AG08396 (cell line): ENCODE measurements at places on chromosomes 2 and 18.
A peak's percentile ranks its signal among the peaks of the same experiment; 100 is the strongest.

- no peak for DNase-seq
These were observed 47.2 kb downstream of the NETO1 start for GRCh38 chr18:72820571-72820970.

DNA sequence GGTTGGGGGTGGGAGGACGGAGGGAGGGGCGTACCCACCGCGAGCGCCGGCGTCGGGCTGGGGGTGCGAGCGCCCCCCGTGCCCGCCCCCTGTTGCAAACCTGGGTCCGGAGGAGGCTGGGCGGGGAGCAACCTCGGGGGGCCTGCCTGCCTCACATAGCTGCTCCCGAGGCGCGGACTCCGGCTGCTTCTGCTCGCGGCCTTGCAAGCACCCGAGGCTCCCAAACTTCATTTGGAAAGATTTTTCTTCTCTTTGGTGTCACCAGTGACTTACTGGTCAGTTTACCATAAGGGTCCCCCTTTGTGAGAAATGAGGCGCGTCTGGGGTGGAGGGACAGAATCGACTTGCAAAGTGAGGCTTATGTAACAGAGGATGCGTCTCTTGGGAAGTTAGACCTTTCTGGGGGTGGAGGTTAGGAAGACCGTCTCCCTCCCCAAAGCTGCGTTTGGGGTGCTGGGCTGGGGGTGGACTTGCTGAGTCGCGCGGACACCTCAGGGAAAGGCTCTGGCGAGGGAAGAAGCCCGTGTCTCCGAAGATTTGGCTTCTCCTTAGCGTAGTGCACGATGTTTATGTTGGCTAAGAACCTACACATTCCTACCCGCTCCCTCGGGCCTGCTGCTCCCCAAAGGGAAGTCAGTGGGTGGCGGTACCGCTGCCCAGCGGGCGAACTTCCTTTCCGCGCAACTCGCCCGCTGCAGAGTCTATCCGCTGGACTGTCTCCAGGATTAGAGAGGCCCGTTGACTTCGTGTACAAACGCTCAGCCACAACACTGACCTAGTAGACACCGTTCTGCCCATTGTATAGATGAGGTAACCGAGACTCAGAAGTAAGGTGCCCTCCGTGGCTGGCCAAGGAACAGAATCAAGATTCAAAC, 559 bp downstream of the TMEM37 start:
- peak; percentile 49 for DNase-seq

DNA sequence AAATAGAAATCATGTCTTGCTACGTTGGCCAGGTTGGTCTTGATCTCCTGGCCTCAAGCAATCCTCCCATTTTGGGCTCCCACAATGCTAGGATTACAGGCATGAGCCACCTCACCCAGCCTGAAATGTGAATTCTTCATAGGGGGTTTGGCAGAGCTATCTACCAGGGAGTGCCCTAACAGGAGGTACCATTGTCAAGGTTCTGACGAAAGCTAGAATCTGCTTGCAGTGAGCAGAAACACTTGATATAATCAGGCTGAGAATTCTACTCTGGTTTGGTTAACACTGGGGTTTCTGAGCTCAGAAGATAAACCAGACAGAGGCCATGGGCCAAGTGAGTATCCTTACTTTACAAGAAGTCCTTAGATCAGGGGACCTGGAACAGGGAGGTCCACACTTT, 7.2 kb upstream of the LAMA3 start:
- DNase-seq = no peak

GRCh38 chr2:96325041-96325883, at the start of gene ITPRIPL1:
Gene ITPRIPL1, plus strand, starts transcription at chr2:96325317. Its CDS starts 523 bp downstream, at chr2:96325840.
- DNase-seq = no peak

DNA sequence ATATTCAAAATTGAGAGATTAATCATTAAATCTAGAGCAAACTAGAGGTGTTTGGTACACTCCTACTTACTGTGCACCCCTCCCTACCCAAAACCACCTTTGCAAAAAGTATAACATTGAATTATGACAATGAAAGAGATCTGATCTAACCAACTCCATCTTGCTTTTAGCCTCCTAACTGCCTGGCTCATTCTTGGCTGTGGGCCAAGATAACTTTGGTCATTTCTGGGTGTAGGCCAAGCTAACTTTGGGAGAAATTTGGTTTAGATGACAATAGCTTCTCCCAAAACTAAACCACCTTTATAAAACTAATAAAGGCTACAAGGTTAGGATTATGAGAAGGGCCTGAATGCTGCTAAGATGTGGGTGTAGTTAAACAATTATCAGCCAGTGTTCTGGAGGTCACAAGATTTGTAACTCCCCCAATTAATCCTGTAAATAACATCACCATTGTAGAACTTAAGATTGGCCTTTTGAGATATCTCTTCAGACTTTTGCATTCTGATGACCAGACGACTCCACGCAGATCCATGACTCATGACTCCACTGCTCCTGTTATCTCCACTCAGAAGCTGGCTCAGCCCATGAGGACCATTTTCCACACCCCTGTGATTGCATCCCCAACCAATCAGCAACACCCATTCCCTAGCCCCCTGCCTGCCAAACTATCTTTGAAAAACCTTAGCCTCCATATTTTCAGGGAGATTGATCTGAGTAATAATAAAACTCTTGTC, 160.2 kb downstream of the FBXO15 start:
- DNase-seq = no peak

DNA sequence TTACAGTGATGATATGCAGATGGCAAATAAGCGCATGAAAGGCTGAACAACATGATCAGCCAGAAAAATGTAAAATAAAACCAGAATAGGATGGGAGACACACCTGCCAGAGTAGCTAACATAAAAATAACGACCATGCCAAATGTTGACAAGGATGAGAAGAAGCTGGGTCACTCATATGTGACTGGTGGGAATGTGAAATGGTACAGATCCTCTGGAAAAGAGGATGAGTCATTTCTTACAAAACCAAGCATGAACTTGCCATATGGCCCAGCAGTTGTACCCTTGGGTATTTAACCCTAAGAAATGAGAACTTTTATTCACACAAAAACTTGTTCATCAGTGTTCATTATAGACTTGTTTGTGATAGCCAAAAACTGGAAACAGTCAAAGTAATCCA, 143.8 kb downstream of the SH3BP4 start:
- no peak for DNase-seq

DNA sequence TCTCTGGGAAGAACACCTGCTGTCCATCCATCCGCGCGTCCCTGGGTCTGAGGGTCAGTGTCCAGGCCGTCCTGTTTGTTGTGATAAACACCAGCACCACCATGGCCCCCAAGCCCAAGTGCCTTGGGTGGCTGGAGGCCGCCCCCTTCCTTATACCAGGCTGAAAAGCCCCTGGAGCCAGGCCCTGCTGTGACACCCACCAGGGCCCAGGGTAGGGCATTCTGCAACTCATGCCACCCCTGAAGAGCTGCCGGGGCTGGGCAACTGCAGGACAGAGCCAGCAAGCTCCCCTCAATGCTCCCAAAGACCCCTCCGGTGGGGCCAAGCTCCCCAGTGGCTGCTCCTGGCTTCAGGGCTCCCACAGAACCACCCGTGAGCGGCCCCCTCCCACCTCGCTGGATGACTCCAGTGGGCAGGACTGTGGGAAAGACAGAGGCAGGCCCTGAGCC, 31.9 kb upstream of the SNED1 start:
- no peak for DNase-seq

DNA sequence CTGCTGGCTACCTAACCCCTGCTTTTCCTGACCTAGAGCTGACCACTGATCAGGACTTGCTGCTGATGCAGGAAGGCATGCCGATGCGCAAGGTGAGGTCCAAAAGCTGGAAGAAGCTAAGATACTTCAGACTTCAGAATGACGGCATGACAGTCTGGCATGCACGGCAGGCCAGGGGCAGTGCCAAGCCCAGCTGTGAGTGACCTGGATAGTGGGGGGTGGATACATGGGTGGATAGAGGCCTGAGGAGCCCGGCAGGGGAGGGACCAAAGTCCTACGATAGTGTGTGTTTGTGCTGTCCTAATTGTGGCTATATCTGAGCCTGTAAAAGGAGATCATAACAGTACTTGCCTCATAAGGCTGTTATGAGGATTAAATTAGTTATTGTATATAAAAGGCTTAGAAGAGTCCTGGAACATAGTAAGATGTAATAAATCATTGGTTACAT, 8.2 kb downstream of the PLCD4 start:
- no peak for DNase-seq

DNA sequence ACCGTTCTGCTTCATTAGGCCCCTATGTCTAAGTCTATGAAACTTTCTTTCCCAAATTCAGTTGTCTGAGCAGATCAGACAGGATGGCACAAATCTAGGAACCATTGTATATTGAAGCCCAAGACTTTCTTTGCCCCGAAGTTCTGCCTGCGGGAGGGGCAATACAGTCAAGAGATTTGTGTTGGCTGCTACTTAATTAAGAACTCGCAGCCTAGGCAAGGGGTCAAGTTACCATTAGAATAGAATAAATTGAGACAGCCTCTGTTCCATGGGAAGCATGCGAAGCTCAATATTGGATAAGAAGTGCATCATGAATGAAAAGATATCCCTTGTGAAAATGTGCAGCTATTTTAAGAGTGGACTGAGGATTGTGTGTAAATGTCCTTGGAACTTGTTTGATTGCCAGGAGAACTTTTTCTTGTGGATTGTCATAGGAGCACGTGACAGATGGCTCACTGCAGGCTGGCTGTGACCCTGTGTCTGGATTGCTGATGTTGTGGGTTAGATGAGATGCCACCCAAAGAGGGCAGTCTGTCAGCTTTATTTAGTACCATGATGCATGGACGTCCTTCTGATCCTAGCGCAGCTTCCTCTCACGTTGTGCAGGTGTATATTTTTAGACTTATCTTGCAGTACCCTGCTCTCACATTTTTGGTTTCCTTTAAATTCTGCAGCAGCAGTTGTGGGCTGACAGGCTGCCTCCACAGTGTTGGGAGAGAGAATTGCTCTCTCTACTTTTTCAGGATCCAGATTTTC, 30.9 kb downstream of the HAUS1 start:
- DNase-seq = no peak

GRCh38 chr2:112152476-112153178, 14.4 kb downstream of the FBLN7 start:
- DNase-seq = no peak

GRCh38 chr2:45938649-45939511, 287.4 kb downstream of the PRKCE start:
- DNase-seq = peak; percentile 84

GRCh38 chr2:191167766-191168165, 17.0 kb upstream of the STAT4 start:
- DNase-seq = no peak

GRCh38 chr2:42214669-42215068, 45.5 kb downstream of the EML4 start:
- no peak for DNase-seq

DNA sequence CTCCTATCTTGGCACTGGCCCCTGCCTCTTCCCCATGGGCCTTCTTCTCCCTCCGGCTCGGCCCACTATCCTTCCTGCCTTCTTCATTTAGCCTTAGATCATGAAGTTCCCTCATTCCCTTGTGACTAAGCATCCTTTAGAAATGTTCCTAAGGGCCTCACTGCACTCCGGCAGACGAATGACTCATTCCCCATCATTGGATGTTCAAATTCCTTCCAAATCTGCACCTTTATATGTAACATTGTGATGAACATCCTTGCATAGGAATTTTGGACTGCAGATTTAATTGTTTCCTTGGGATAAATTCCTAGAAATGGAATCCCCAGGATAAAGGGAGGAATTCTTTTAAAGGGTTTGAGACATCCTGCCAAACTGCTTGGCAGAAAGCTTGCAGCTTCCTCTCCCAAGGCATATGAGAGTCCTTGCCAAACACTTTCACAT, 19.0 kb downstream of the CRACDL start:
- peak; percentile 71 for DNase-seq

GRCh38 chr18:23857756-23858155, 156.8 kb upstream of the TTC39C start:
- DNase-seq = no peak

- DNase-seq = no peak
These were observed 49.3 kb downstream of the ZNF516 start for GRCh38 chr18:76445741-76446232.

GRCh38 chr18:57353940-57354461, 1.6 kb downstream of the ST8SIA3 start:
- peak; percentile 85 for DNase-seq
